Suppressor macrophage treated with lipopolysaccharide for 4 hours (primary cell): ENCODE measurements at places on chromosomes 1 and 21.

- no peak for DNase-seq
These were observed at the start of gene UBASH3A for GRCh38 chr21:42403611-42404231. Gene UBASH3A (plus strand): TSS chr21:42403902. CDS start chr21:42403946, 44 bp downstream.

- no peak for DNase-seq
These were observed 2.4 kb upstream of the PARS2 start for GRCh38 chr1:54766726-54767125.

DNA sequence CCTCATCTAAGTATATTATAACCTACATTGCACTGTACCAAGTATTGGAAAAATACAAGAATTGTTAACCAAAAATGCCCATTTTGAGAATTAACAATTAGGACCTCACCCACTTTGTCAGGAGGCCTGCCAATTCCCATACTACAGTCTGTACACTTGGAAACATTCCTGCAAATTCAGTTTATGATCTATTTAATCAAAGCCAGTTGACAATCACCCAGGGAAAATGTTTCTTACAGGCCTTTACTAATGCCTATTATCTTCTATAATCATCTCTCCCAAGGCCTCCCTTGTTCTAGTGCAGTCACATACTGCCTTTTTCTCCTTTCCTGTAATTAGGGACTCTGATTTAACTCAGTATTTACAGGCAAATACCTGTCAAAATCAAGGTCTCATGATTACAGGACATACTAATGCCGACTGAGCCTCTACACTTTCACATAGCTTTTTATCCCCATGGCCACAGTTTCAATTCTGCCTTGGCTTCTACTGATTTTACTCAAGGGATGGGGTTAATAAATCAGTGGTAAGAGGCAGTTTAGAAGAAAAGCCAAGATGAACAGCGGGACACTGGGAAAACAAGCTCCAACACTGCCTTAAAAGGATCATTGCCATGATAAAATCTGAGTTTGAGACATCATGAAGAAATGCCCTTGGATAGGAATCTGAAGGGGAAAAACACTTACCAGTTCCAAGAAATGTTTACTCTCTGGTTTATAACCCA is 338.7 kb downstream of the VAV3 start:
- DNase-seq, result no peak

- DNase-seq, result no peak
These were observed 204.5 kb downstream of the GREM2 start for GRCh38 chr1:240407407-240407806.

DNA sequence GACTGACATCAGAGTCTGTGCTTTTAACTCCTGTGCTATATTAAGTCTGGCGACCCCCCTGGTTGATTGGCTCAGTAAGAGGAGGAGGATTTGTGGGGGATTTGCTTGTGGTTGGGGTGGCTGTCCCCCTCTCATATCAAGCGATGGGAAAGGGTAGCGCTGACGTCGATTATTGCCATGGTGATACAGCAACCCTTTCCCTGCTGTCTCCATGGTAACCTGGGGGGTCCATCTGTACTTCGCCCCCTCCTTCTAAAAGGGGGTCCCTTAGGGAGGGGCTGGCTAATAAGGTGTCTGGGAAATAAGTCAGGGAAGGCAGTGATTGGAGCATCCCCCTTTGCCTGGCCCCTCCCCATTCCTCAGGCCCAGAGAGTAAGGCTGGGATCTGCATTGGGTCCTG is 4.7 kb downstream of the FAM229A start:
- DNase-seq, result no peak

DNA sequence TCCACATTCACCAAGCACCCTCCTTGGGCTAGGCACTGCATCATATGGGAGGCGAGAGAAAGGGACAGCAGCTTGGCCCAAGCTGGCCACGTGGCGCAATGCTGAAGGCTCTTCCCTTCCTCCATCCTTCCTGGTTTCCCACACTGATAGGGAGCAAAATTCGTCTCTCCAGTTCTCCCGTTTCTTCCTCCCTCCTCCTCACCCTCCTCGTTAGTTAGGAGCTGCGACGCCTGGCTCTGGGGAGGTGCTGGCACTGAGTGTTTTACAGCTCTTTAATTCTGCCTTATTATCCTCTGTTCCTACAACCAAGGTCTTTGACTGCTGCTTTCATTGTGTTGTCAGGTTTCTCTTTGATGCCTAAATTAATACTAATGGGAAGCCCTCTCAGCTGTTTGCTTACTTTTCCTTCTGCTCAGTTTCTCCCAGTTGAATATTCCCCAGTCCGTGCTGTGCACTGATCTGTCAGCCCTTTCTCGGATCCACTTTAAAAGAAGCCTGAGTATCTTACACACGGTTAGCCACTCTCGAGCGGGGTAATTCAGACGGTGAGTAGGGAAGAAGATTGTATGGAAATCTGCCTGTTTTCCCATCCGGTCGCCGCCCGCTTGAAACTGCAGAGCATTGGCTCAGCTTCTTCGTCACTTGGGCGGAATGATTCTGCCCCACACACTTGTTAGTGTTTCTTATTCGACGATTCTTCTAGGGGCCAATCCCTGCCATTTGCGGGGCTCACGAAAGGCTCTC is 56.2 kb upstream of the SMYD2 start:
- no peak for DNase-seq
